NCI-H2171 treated with DMSO at 0.1 percent for 48 hours (cell line): ENCODE measurements at places on chromosomes 1 and 21.

GRCh38 chr1:171727778-171728177 lies 14.1 kb downstream of the VAMP4 start:
- peak; percentile 68 for DNase-seq

DNA sequence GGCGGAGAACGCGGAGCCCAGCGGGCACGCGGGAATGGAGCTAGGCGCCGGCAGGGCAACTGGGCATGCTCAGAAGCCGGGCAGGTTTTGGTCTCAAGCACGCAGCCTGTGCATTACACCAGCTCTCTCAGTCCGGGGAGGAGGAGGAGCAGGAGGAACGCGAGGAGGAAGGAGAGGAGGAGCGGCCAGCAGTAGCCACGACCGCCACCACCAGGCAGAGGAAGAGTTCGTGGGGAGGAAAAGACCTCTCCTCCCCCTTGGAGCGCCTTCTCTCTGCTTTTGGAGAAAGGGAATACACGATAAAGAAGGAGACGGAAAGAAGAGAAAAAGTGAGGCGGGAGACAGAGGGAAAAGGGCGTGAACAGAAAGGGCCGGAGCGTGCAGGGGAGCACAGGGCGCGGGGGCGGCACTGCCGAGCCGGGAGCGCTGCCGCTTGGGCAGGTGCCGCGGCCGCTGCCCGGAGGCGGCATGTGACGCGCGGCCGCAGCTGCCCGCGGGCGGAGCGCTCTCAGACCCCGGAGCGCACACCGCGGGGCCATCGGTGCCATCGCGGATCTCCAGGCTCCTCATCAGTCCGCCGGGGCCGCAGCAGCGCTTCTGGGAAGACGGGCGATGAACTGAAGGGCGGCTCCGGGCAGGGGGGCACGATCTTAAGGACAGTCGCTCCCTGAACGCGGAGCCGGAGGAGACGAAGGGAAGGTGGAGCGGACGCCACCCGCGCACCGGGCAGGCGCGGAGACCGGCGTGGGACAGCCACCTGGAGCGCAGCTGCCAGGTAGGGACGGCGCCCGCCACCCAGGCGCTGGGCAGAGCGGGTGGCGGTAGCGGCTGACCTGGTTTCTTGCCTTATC lies at the start of gene CHRM3:
Gene CHRM3, plus strand, starts transcription at position 116 of the 851 bp plus-strand sequence. CDS start 520,884 bp downstream, outside the sequence.
- no peak for DNase-seq

- no peak for DNase-seq
These were observed 17.8 kb upstream of the EPHA2 start for GRCh38 chr1:16173447-16174260.

DNA sequence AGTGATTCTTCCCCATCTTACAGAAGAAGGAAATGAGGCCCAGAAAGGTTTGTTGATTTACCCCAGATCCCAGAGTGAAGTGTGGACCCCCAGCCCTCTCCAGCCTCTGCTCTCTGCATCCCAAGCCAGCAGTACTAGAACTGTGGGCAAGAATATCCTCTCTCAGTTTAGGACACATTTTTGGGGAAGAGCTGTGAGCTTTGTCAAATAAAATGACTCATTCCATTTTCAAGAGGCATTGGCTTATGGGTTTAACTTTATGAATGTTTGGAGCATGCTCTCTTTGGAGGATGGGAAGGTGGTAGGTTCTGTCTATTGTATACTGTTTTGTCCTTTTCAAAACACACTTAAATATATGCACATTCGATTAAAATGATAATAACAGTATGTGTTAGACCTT lies 70.6 kb upstream of the CNTN2 start:
- no peak for DNase-seq

DNA sequence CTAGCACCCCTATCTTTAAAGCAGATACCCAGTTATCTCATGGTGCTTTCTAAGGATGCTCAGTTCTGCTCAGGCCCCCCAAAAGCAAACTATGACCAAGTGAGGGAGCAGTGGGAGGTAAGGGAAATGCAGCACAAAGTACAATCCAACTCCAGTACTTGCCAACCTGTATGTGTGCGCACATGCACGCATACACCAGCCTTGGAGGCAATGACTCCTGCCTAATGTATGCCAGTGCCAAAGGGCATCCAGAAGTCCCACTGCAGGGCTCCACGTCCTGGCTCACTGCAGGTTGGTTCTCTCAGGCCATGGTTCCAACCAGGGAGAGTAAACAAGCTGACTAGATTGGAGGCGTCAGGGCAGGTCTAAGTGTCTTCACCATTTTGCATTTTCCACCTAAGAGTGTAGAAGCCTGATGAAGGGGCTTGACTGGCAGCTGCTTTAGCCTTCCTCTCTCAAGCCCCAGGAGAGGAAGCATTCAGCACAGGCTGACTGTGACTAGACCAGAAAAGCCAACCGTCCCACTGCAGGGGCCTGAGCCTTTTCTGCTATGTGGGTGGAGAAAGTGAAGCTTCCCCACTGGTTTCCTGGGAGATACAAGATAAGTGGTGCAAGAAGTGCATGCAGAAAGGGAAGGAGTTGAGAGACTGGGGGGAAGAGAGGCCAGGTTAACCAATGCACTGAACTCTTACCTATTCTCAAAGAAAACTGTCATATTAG lies 7.7 kb downstream of the AMIGO1 start:
- peak; percentile 8 for DNase-seq

DNA sequence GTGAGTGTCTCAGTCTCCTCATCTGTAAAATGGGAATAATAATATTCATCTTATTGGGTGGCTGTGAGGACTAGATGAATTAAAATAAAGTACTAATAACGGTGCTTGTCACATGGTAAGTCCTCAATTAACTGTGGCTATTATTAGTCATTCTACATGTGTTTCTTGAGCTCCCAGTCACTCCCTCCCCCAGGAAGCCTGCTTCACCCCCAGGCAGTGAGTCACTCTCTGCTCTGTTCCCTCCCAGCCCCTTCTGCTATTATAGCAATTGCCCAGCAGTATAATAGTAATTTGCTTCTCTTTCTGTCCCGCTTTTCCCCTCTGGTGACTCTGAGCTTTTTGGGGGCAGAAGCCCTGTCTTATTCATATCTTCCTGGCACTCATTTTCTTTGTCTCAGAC lies 102.0 kb downstream of the BEND5 start:
- no peak for DNase-seq

GRCh38 chr1:20380616-20381035 lies 90.0 kb downstream of the VWA5B1 start:
- DNase-seq: no peak

- no peak for DNase-seq
These were observed 8.0 kb downstream of the TMPRSS3 start for GRCh38 chr21:42387843-42388340.

- no peak for DNase-seq
These were observed 29.2 kb downstream of the IGSF5 start for GRCh38 chr21:39774227-39774626.

- no peak for DNase-seq
These were observed 14.9 kb upstream of the KCNK1 start for GRCh38 chr1:233598891-233599541.

GRCh38 chr1:215599418-215600074 lies 32.4 kb downstream of the KCTD3 start:
- DNase-seq: no peak

- DNase-seq: no peak
These were observed 520 bp downstream of the TARS2 start for GRCh38 chr1:150487763-150488115.

- no peak for DNase-seq
These were observed 59.9 kb upstream of the FBXO28 start for GRCh38 chr1:224054012-224054411.

GRCh38 chr1:220818421-220819173 lies 31.9 kb downstream of the MTARC1 start:
- DNase-seq: no peak

DNA sequence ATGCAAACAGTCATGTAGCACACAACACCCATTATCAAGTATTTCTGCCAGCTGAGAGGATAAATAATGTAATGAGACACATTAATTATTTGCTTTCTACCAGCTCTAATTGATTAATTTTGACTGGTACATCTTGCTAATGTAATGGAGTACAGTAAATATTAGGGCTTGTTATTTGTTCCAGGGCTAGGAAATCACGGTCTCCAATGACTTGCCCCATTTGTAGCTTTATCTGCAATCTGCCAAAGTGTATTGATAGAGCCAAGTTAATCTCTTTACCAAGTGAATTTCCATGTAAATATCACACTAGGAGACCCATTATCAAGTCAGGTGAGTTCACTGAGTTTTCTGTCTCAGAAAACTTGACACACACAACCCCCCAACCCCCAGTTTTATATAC lies 55.1 kb downstream of the RGS13 start:
- no peak for DNase-seq

GRCh38 chr21:36626791-36627190 lies 72.1 kb upstream of the SIM2 start:
- no peak for DNase-seq

- peak; percentile 16 for DNase-seq
These were observed 85.7 kb downstream of the NENF start for GRCh38 chr1:212518188-212519054.

DNA sequence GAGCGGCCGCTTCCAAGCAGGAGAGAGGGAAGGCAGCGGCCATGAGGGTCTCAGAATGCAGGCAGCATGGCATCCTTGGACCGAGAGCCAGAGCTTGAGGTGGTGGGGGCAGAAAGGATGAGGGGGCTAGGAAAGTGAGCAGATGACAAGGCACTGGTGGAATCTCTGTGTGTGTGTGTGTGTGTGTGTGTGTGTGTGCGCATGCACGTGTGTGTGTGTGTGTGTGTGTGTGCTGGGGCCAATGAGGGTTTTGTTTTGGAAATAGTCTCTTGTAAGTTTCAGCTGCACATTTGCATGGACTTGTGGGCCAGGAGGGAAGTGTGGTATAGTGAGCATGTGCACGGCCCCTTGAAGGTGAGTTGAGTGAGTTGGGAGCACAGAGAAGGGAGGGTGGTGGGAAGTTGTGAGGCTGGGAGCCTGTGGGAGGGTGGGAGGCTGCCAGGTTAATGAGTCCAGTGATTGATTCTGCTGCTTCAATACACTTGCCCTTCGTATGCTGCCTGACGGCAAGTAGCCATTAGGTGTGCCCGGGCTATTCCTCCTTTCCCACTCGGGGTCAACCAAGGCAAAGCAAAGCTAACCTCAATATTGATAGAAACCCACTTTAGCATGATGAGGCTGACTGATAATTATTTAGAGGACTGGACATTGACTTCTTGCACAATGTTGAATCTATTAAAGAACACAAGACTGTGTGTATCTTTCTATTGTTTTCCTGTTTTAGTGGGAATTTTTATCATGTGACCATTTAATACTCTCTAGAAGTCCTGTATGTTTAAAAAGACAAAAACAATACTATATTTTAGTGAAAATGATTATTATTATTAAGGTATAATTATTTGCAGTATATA lies 80.3 kb downstream of the PROX1 start:
- DNase-seq: no peak

DNA sequence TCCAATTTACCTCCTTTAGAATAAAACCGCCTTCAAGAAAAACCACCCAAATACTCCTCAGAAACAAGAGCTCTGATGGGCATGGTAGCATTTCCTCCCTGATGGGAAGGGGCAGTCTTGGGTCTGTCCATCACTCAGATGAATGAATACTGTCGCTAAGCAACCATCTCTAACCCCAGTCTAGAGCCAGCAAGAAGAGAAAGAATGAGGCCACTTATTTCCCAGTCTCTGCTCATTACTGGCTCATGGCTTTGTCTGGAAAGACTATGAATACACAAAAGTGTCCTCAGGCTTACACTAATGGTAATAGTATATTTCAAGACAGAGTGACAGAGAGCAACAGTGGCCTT lies 51.0 kb upstream of the F3 start:
- no peak for DNase-seq

DNA sequence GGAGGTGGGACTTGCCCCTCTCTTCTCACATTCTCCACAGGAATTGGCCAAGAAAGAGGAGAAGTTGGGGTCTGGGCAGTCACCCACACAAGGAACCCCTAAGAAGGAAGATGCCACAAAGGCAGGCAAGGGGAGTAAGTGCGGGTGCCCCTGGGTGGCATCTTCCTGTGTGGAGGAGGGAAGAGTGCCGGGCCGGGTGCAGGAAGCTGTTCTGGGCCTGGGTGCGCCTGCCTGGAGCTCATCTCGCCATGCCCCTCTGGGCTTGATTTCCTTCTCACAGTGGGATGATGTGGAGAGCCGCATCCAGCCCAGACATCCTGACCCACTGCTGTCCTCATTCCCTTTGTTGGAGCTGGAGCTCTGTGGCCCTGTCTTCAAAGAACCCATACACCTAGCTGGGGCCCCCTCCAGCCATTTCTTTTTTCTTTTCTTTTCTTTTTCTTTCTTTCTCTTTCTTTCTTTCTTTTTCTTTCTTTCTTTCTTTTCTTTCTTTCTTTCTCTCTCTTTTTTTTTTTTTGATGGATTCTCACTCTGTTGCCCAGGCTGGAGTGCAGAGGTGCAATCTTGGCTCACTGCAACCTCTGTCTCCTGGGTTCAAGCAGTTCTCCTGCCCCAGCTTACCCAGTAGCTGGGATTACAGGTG lies 9.3 kb downstream of the LRRC71 start:
- DNase-seq: no peak

DNA sequence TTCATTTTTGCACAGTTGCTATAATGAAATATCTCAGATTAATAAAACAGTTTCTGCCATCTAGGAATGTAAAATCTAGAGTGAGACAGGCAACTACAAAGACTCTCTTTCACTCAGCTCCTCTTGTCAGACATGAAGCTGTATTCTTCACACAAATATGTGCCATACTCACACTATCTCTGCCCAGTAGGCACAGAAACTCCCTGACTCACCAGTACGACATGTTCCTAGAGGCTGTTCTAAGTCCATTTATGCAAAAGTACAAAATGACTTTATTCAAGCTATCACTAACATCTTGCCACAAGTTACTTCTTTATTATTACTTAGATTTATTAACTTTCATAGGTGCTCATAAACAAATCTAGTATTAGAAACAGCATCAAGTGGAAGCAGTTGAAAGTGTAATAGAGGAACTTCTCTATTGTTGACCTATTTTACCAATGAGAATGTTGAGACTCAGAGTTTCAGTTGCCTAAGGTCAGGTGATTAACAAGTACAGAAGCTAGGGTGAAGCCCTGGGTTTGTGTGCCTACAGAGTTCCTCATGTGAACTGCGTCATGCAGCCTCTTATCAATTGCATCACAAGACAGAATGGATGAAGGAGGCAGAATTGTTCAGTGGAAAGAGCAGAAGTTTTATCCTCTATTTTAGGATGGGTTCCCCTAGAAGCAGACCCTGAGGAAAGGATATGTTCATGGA lies 98.9 kb downstream of the RGS2 start:
- DNase-seq: no peak

DNA sequence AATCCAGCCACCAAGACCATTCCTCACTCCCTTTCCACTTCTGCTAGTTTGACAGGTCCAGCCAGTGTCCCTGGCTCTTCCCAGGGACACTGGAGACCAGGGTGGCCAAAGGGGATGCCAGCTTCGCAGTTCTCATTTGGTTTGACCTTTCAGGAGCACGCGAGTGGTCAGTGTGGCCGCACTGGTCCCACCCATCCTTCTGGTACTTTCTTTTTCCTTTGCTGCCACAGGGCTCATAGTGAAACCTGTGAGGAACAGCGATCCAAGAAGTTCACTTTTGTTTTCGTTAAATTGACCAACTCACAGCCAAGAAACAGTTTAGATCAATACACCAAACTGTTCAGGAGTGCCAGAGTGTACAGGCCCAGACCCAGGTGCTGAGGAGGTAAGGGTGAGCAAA lies 14.4 kb upstream of the EVA1B start:
- no peak for DNase-seq

GRCh38 chr1:217590598-217590997 lies 40.3 kb downstream of the GPATCH2 start:
- no peak for DNase-seq
